Brain microvascular endothelial cell (primary cell): ENCODE measurements at places on chromosomes 16 and 17.

DNA sequence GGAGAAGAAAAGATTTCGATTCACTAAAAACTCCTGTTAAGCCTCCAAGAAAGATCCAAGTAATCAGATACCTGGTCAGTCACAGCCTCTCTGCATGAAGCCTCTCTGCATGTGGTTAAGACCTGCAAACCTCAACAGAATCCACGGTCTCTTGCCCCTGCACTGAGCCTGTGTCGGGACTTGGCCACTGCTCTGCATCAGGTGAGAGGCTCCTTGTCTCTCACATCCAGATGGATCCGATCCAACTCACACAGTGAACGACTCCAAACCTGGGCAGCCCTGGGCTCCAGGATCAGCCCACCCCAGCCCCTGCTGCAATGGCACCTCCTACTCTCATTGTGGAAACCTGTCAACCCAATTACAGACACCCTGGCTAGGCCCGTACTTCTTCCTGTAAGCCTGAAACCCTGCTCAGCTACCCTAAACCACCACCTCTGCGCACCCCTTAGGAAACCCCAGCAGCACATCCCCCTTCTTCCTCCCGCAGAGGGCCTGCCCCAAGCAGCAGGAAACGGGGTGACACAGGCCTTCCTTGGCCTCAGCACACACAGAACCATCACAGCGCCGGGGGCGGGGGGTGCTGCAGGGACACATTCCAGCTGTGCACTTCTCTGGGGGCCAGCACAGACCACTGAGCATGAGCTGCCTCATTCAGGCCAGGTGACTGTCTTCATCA is 129.5 kb downstream of the ANKRD11 start:
- no peak for DNase-seq

DNA sequence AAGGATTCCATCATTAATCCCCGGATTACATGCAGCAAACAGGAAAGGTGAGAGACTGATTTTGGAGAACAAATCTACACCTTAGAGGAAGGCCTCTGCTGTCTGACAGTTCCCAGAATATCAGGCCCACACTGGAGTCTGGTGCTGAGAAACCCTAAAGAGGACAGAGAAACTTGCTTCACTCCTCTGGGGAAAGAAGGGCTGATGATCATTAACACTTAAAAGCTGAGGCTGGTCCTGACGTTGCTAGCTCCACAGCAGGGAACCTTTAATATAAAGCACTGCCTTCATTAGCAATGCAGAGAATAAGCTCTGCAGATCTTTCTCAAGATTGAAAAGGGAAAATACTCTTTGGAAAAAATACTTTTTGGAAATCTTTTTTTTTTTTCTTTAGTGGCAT is 1472.4 kb upstream of the GOT2 start:
- DNase-seq, result no peak

- no peak for DNase-seq
These were observed 578 bp downstream of the MYCBPAP start for GRCh38 chr17:50508573-50509460.

- DNase-seq, result no peak
These were observed 26.6 kb upstream of the SKAP1 start for GRCh38 chr17:48456589-48456988.

- no peak for DNase-seq
These were observed 74.1 kb downstream of the CCDC182 start for GRCh38 chr17:57670769-57671569.

DNA sequence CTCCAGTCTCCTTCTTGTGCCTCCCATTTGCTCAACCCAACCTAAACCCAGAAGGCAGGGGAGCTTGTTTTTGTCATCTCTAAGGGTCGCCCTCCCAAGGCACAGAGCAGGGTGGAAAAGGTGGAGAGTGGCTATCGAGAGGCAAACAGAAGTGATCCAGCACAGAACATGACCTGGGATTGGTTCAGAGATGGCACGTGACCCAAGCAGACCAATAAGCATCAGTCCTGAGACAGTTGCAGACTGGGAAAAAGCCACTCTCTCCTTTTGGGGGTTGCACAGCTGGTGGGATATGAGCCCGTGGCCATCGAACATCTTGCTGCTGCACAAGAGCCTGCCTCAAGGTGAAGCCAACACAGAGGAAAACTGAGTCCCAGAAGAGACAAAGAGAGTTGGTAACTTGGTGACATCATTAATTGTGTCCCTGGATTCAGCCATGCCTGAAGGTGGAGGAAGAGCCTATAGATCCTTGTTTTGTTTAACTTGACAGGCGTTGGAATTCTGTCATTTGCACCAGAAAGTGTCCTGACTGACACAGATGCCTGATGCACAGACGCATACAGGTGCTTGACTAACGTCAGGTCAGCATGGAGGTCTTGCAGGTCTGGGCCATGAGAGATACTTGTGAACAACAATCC is 28.2 kb upstream of the CSNK2A2 start:
- DNase-seq, result no peak

DNA sequence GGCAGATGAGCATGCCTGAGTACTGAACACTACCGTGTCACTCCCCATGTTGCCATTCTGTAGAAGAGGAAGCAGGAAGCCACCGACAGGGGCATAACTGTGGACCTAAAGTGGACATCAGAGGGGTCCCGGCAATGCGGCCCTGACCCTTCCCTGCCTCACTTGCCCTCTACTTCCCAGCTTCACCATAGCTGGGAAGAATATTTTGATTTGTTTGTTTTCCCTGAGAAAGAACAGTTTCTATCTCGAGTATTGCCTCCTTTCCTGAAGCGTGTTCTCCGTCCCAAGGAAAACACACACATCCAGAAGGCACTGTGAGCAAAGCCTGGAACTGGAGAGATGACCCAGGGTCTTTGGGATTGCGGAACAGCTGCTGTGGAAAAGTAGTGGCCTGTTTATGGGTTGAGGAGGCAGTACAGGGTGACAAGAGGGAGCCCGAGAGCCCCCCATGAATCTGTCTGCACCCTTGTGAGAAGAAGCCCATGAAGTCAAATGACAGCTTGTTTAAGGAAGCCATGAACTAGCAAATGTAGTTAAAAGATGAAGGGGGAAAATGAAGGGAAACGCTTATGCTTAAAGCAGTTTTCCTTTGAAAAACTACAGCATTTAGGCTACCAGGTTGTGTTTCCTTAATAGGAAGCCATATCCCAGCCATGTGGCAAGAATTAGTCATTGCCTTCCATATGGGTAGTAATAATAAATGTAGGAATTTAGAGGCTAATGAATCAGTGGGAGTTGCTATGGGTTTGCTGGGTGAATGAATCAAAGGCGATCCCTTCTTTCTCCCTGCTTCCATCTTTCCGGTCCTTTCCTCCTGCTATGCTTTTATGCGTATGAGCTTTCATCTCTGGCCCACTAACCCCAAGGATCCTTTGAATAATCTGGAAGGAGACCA is 90.0 kb upstream of the TBX2 start:
- peak; percentile 75 for DNase-seq

DNA sequence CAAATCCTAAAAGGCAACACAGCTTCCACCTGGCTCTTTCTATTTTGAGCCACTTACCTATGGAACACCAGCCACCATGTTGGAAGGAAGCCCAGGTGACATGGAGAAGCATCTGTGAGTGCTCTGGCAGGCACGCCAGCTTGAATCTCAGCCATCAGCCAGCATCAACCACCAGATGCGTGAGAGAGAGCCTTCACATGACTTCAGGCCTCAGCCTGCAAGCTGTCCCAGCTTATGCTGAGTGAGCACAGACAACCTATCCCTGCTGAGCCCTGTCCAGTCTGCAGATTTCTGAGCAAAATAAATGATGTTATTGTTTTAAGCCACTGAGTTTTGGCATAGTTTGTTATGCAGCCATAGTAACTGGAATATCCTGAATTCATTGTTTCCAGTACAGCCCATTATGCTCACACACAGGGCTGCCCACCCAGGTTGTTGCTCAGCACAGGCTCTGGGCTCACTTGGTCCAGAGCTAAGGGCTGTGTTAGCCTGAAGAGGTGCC is 35.1 kb downstream of the TMEM238L start:
- DNase-seq, result no peak

- no peak for DNase-seq
These were observed 2.2 kb downstream of the SDK2 start for GRCh38 chr17:73641826-73642600.

- no peak for DNase-seq
These were observed 612 bp upstream of the SLC47A2 start for GRCh38 chr17:19717031-19717360.

- no peak for DNase-seq
These were observed 13.7 kb downstream of the N4BP1 start for GRCh38 chr16:48596326-48596725.

DNA sequence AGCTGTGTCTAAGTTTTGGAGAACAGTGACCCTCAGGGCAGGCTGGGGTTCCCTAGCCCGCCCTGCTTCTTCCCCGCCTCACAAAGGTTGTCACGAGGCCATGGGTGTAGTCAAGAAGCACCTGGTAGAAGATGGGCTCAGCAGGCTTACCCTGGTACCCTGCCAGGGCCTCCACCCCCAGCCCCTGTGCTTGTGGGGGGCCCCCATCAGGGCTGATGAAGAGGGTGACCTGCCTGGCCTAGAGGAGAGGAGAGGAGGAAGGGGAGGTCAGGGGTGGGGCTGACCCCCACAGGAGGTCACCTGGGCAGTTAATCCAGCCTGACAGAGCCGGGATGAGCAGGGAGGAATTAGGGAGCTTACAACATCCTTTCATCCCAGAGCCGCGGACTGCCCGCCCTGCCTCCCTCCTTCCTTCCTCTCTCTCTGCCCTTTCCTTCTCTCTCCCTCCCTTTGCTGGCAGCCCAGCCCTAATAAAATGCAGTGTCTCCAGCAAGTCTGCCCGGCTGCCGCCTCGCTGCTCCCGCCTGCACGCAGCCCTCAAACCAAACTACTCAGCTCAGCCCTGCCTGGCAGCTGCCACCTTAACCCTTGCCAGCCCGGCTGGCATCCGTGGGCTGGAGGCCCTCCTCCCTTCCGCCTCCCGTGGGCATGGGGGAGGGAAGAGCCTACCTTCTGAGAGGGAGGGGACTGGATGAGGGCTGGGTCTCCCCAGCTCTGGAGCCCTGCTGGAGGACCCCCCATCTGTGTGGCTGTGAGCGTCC is 7.2 kb downstream of the DLX3 start:
- no peak for DNase-seq

DNA sequence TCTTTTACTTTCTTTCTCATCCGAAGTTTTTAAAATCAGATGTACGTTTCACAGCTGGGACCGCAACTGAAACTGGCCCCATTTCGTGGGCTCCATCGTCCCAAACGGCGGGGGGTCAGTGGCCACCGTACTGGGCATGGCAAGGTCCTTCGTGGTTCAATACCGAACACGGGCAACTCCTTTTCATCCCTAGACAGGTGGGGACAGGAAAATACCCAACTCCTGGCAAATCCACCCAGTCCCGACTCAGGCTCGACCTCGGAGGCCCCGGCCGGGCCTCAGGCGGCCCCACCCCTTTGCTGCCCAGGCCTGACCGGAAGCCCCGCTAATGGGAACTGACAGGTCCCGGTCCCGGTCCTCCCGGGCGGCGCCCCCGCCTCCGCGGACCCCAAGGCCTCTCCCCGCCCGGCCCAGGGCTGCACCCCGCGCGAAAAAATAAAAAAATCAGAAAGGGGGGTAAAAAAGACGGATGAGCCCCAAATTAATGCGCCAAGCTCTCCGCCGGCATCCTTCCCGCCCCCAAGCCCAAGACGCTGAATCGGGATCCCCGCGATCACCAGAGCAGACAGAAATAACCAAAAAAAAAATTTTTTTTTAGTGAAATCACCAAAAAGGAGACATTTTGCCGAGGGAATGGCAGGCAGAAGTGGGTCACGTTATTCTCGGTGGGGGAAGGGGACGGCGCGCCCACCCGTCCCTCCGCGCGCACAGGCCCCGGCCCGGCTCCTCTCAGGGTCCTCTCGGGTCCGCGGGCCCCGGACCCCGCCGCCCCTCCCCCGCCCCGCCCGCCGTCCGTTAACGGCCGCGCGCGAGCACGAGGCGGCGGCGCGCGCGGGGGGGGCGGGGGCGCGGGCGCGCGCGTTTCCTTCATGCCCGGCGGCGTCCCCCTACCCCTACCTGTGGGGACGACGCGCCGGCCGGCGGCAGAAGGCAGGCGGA is 562 bp downstream of the ZC3H7A start:
- no peak for DNase-seq
